ENCODE measurements at places on chromosomes 5 and 9. TPM values are rescaled to one million over a fixed set of nuclear protein-coding genes. Genes with fewer than 3 reads are reported as not detected.

DNA sequence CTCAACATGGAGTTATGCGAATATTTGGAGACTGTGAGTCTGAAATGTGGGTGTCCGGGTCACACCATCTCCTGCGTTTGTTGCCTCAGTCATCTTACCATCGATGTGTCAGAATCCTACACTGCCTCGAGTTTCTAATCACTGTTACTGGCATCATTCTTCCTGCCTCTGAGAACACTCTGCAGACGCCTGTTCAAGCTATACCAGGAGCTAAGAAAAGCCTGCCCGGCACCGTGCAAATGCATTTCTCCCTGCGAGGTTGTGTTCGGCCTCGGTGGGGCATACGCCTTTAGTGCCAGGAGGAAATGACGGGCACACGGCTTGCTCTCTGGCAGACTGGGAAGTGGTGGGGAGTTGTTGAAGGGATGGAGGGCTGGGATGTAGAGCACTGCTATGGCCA is 31.2 kb upstream of the SLC25A51 start:
- DNase-seq = no peak

Gene C9orf50
- total RNA-seq = 0.87 TPM

- no peak for DNase-seq
These were observed 778.1 kb upstream of the WWC1 start for GRCh38 chr5:167513381-167513780.

- no peak for DNase-seq
These were observed 48.3 kb downstream of the FAM78A start for GRCh38 chr9:131227959-131228460.

Gene MAML1
- 50.6 TPM for total RNA-seq

DNA sequence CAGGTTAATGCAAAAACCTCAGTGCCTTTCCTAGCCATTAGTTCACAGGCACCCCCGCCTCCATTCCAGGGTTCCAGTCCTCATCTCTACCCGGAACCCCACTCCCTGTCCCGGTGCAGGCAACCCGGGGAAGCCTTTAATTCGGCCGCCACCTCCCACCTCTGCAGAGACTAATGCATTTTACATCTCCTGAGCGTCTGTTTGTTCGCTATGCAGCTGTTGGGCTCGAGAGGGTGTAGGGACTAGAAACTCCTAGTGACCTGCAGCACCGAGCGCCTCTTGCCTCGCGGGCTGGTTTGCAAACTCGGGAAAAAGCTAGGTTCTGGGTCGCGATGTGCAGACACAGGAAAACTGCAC is 3.6 kb downstream of the GDNF start:
- DNase-seq = no peak

DNA sequence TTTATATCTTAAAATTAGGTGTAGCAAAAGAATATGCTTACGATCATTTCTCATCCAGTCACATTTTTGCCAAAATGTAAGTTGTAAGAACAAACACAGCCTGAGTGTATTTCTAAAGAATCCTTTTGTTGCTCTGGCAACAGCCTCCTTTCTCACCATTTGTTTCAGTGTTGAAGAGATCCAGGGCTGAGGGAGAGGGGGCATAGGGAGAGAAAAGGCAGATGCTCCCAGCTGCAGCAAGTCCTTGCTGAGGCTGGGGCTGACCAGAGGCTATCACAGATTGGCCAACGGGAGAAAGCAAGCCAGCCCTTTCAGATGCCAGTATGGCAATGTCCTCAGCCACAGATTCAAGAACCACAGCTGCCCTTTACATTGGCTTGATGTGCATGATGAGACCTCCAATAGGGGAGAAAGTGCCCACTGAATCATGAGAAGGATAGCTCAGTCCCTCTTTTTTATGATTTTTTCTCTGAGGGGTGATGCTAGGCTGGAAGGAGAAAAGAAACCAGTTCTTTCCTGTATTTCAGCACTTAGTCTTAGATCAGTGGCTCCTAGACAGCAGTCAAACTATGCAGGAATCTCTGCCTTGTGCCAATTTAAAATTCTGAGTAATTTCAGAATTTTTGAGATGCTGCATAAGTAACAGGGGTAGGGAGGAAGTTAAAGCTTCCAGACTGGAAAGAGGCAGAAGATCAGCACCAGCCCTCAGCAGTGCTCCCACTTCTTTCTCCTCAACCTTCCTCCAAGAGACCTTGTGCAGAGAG is 142.1 kb downstream of the LHFPL2 start:
- no peak for DNase-seq

DNA sequence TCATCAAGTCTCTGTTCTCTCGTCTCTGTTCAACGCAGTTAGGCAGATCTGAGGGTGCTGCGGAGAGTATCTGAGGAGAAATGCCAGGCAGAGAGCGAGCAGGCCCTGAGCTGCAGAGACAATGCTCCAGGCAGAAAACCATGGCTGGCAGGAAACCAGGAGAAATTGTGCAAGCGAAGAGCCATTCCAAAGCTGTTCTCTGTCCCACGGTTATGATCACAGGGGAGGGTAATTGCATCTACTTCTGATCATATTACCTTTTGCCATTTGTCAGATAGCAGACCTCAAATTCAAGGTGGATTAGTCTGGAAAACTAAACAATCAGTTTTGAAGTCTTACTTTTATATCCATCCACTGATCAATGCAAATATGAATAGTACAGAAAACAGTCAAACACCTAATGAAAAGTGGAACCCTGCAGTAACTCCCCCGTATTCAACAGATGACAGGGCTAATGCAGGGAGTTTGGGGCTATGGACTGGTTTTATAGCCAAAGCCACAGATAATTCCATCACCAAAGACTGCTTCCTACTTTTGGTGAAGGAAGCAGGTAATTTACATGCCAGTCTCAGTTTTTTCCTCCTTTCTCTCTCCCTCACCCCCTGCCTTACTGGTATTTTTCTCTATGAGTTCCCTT is 228.0 kb downstream of the DCP2 start:
- DNase-seq = no peak

- no peak for DNase-seq
These were observed 26.2 kb downstream of the TYRP1 start for GRCh38 chr9:12719431-12719830.

Measured in mesothelial cell of epicardium (in vitro differentiated cells).